ENCODE measurements at places on chromosomes 4 and X.

- DNase-seq = no peak
These were observed 23.6 kb upstream of the TBC1D14 start for GRCh38 chr4:6885953-6886557.

DNA sequence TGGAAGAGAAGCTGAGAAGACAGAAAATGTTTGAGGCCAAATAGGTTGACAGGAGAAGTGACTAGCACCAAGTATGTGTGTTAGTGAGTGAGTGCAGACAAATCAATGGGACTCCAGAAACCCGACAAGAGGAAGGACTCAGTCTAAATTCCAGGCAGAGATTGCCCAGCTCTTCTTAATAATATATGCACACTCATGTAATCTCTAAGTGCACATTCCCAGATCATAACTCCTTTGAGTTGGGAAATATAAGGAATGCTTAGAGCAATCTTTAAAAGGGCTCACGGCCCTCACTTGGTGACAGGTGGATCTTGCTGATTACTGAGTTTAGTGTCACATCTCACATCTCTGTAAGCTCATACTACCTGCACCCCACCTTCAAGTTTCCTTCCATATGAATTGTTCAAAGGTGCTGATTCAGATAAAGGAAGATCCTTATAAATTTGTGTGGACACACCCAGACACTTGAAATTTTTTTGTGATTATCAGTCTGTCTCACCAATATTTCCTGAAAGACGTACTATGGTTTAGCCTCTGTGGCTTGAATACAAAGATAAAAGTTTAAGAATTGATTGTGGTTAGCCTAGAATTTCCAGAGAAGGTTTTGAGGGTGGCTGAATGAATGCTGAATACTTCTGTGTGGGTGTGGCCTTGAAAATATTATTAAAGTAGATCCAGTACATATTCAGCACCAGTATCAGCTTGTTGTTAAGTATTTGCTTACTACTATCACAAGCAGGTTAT is 205.1 kb upstream of the UGT8 start:
- DNase-seq = no peak

GRCh38 chr4:73309211-73309610 is 50.6 kb upstream of the ANKRD17 start:
- DNase-seq = no peak

- DNase-seq = no peak
These were observed 73.5 kb downstream of the FAM47B start for GRCh38 chrX:35016051-35016450.

- DNase-seq = no peak
These were observed 107.9 kb downstream of the GPR143 start for GRCh38 chrX:9657590-9658256.

- DNase-seq = no peak
These were observed 153.8 kb downstream of the NR3C2 start for GRCh38 chr4:148288448-148288847.

DNA sequence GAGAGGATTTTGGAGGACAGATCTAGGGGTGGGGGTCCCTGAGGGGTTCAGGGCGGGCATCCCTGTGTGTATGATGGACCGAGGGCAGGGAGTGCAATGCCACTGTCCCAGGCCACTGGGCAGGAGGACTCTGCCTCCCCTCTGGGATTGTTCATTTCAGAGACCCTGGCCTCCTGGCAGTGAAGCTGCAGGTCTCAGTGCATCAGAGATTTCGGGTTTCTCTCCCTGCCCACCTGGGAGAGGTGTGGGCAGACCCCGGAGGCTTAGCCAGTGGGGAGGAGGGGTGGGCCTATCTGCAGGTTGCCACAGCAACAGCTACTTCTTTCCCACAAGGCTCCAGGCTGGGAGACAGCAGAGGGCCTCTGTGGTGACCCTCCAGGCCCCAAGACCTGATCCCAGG is 80.1 kb upstream of the LRPAP1 start:
- DNase-seq = no peak

GRCh38 chrX:108268434-108269080 is 169.7 kb downstream of the COL4A6 start:
- no peak for DNase-seq

DNA sequence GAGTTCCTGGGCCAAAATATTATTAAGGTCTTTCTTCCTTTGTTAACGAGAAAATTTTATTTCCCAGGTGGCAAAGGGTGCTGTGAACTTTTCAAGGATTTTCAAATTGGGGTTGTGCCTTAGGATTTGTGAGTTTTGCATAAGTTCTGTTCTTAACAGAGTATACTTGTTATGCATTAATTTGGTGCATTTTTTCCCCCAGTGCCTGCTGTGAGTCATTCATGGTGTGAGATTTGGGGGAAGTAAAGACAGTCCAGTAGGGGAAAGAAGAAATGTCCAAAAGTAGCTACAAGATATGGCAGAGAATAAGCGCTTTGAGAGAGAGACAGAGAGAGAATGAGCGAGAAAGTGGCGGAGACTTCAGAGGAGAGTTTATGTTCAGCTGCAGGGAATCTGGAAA is 239.2 kb downstream of the ARHGAP10 start:
- no peak for DNase-seq

GRCh38 chrX:94937491-94937890 is 1263.5 kb downstream of the FAM133A start:
- DNase-seq = no peak

DNA sequence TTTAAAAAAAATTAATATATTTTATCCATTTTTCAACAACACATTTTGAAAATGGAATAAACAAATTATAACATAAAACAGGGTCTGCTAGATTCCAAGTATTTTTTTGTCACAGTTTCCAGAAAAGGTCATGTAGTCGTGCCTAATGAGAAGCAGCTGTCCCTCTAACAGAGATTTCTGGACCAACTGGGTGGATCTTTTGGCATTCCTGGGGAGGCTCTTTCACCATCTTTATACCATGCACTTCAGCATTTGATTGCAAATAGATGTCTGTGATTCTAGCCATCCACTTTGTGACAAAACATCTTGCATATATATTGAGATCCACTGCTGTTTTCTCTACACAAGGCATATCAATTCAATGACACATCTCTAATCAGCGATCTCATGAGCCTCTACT is 210.7 kb upstream of the LDB2 start:
- no peak for DNase-seq

DNA sequence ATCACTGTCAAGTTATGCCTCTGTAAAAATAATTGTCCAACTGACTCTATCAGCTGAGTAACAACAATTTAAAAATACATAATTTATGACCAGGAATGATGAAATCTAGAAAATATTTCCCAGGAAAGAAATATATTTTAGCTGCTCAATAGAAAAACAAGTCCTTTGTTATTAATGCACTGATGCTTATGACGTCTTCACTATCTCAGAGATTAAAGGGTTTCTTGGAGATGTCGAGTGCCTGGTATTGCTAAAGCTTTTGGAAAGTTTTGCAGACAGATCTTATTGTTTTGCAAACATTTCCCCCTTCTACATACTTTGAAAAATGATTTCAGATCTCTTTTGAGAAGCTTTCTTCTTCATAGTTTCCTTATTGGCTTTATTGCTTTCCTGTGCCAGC is 154.6 kb upstream of the RPS6KA3 start:
- DNase-seq = no peak

- no peak for DNase-seq
These were observed 19.7 kb downstream of the TRIM2 start for GRCh38 chr4:153223930-153224329.

- no peak for DNase-seq
These were observed 812.4 kb downstream of the STPG2 start for GRCh38 chr4:97330917-97331316.

- no peak for DNase-seq
These were observed 193.0 kb upstream of the PPP3CA start for GRCh38 chr4:101540336-101540735.

DNA sequence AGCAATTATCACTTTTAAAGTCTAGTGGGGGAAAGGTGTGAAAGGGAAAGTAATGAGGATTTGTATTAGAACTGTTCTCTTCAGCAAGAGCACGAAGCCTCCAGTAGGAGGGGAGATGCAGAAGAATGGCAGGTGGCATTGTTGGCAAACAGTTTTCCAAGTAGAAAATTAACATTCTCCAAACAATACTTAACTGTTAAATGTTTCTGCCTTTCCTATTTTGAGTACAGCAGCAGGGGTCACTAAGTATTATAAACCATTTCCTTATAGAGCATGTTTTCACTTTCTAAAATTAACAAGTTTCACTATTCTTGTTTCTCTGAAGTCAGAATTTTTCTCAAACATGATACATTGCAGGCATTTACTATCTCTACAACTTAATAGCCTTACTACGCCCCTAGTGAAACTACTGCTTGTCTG is 58.7 kb downstream of the LEF1 start:
- no peak for DNase-seq

GRCh38 chr4:23911675-23912455 is 22.0 kb upstream of the PPARGC1A start:
- DNase-seq = no peak

GRCh38 chr4:15375667-15376066 is 52.2 kb upstream of the C1QTNF7 start:
- DNase-seq = no peak

- no peak for DNase-seq
These were observed 19.7 kb downstream of the GAB3 start for GRCh38 chrX:154731184-154731583.

DNA sequence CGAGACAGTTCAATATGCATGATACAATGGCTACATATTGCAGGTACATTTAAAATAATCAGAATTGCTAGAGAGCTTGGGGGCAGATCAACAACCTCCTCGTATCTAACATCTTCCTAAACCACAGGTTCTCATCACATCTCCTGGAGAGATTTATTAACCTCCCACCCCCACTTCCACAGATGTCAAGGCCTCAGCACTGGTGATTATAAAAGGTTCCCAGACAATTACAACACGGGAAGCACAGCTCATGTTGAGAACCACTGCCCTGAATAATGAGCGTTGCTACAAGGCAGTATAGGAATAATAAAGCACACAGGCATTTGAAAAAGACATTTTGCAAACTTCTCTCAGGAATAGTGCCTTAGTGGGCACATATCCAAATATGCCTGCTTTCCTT is 42.8 kb downstream of the ELOVL6 start:
- no peak for DNase-seq

- DNase-seq = no peak
These were observed 248.0 kb downstream of the GALNTL6 start for GRCh38 chr4:172061204-172061603.

DNA sequence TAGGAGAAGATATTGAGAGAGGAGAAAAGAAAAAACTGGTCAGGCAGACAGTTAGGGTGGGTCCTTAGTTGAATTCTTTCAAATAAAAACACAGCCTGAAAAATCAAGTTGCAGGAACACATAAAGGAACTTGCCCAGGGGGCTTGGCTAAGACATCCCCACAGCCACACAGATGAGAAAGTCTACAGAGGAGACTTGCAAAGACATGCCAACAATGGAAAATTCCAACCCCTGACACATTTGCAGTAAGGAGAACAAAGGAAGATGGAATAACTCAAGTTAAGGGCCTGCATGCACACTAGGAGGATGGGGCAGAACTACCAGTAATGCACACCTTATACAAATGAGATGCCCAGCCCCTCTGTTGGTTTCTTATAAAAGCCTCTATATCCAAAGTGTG is 197.6 kb downstream of the CPXCR1 start:
- no peak for DNase-seq
